ENCODE measurements at places on chromosomes 6 and 20.
A peak's percentile ranks its signal among the peaks of the same experiment; 100 is the strongest.

- DNase-seq = no peak
These were observed 213.1 kb upstream of the STXBP5 start for GRCh38 chr6:146990821-146991798.

DNA sequence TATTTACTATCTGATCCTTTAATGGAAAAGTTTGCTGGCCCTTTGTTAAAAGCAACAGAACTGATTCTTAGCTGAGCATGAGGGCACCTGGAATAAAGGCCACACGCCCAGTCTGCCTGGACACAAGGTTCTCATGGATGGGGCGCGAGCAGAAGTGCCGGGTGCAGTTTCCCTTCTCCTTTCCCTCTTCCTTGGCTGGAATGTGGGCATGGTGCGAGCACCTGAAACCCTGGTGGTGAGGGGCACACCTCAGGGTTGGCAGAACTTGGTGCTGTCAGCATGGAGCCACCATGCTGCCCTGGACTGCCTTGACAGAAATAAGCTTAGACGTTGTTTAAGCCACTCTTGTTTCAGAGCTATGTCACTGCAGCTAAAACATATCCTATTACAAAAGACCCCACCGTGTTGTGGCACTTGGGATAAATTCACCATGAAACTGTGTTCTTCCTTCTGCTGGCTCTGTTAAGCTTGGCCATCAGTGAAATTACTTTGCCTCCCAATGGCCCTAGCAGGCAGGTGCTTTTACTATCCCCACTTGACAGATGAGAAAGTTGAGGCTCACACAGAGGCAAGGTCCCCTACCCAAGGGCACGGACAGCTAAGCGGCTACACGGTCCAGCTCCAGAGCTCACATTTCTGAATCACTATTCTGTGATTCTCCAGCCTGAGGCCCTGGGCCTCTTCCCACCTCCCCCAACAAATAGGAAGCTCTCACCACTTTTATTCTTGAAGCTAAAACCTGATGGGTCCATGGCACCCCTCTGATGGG is 115.9 kb downstream of the PREX1 start:
- no peak for DNase-seq

- DNase-seq = no peak
These were observed 67.3 kb upstream of the TENT5A start for GRCh38 chr6:81819767-81820166.

DNA sequence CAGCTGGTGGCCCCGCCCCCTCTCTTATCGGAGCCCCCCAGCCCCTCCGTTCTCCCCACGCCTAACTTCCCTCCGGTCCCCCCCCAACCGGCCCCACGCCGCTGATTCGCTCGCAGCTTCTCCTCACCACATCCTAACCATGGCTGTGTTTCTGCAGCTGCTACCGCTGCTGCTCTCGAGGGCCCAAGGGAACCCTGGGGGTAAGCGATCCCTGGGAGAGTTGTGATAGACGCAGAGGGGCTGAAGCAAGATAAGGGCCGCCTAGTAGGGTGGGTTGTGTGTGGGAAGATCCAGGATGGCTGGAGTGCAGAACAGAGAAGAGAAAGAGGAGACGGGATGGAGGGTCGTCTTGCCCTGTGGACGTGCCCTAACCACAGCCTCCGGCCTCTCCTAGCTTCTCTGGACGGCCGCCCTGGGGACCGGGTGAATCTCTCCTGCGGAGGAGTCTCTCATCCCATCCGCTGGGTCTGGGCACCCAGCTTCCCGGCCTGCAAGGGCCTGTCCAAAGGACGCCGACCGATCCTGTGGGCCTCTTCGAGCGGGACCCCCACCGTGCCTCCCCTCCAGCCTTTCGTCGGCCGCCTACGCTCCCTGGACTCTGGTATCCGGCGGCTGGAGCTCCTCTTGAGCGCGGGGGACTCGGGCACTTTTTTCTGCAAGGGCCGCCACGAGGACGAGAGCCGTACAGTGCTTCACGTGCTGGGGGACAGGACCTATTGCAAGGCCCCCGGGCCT is at the start of gene MPIG6B:
TSS of gene MPIG6B (plus strand) at position 129 of the 735 bp plus-strand sequence. CDS start at position 140, 11 bp downstream.
- no peak for DNase-seq

DNA sequence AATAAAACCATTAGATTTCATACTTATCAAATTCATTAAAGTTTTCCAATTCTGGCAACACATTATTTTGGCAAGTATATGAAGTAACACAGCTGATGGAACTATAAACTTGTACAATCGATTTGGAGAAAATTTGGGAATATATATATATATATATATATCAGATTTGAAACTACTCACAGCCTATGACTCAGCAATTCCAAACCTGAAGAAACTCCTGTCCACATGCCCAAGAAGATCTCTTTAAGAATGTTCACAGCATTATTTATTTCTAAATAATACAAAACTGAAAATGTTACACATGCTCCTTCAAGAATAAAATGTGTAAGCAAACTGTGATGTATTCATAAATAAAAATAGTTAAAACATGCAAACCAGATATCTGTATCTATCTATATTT is 270.1 kb downstream of the TFAP2A start:
- DNase-seq = no peak

DNA sequence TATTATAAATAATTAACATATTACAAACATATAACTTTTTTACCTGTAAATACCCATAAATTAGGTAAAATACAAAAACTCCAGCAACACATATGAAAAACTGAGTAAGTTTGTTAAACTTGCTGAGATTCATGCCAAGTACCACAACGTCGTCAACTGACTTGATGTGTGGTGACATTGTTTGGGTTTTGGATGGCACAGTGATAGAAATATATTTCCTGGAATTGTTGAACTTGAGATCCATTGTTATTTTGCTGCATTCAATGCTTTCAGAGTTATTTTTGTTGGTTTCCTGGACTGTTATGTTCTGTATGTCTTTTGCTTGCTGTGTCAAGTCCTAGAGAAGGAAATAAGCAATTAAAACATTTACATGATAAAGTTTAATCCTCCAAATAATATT is 5.5 kb downstream of the SLC35B3 start:
- no peak for DNase-seq

GRCh38 chr6:25973923-25974555 is 11.4 kb downstream of the TRIM38 start:
- DNase-seq = no peak

DNA sequence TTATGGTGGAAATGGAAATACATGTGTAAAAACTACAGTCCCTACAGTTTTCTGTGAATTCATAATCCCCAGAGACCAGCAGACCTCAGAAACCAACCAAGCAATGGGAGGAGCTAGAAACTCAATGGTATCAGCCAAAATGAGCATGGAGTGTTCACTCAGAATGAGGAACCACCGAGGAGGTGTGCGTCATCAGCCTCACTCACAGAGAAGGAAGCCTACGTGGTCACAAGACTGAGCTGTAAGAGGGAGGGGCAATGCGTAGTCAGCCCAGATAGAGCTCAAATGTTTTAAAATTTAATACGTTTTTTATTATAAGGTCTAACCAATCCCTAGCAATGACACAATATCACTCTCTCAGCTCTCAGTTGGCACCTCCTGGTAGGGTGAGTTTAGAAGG is 17.4 kb downstream of the MYLK4 start:
- DNase-seq = peak; percentile 98

GRCh38 chr6:912871-913835 is 220.2 kb upstream of the EXOC2 start:
- no peak for DNase-seq

DNA sequence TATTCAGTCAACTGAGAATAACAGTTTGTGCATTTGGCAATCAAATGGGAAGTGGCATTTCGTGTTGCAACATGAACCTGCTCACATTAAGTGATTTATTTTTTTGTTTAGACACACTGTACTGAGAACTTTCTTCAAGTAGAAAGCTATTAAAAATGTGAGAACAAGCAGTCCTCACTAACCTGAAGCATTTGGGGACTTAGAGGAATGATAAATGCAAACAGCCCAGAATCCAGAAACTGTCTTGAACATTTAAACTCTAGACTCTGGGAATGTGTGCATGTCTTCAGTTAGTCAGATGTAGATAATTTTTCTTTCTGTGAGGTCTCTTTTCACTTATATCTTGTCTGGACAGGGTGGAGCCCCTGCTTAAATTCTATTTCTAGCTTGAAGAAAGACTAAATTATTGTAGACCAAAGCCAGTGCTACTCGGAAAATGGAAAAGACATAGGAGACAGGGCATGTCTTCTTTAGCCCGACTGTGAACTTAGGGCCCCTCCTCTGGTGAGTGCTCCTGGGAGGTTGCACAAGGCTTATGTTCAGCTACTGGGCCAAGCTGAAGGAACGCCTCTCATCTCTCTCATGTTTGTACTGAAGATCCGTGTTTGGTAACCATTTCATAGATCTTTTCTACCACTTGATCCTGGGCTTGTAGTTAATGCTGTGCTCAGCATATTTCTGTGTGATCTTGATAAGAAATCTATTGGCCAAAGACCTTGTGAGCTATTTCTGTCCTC is 70.1 kb downstream of the SLX4IP start:
- peak; percentile 78 for DNase-seq

GRCh38 chr6:85114581-85114935 is 335.3 kb upstream of the NT5E start:
- no peak for DNase-seq

GRCh38 chr20:51359947-51360346 is 182.6 kb downstream of the NFATC2 start:
- DNase-seq = no peak

- DNase-seq = no peak
These were observed 6.8 kb downstream of the SUN5 start for GRCh38 chr20:32997431-32997830.

GRCh38 chr20:62770916-62771315 is 25.4 kb upstream of the MRGBP start:
- DNase-seq = no peak

DNA sequence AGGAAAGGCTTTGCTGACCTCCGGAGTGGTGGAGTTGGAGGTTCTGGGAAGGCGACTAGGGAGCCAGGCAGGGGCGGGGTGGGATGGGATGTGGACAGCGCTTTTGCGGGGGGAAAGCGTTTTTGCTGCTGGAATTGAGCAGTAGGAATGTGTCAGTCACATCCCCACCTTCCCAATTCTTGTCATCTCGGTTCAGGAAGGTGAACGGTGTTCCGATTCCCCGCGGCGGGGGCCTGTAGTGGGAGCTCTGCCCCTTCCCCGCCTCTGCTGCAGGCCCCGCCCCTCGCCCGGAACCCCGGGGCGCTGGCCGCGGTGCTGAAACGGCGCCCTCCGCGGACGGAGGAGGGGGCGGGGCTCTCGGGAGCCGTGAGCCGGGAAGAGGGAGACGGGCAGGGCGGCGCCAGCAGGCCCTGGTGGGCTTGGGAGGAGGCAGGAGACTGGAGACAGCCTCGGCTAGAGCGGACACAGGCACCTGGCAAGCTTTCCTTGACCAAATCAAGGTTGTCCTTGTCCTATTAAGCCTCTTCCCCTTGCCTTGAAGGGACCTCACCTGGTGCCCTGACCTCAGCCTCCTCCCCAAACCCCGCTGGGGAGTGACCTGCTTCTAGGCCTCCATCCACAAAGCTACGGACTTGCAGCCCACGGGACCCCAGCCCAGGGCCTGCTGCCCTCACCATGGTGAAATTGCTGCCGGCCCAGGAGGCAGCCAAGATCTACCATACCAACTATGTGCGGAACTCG is at the start of gene LHFPL5:
TSS of gene LHFPL5 (plus strand) at position 357 of the 741 bp plus-strand sequence. CDS start at position 676, 319 bp downstream.
- DNase-seq = peak; percentile 24

DNA sequence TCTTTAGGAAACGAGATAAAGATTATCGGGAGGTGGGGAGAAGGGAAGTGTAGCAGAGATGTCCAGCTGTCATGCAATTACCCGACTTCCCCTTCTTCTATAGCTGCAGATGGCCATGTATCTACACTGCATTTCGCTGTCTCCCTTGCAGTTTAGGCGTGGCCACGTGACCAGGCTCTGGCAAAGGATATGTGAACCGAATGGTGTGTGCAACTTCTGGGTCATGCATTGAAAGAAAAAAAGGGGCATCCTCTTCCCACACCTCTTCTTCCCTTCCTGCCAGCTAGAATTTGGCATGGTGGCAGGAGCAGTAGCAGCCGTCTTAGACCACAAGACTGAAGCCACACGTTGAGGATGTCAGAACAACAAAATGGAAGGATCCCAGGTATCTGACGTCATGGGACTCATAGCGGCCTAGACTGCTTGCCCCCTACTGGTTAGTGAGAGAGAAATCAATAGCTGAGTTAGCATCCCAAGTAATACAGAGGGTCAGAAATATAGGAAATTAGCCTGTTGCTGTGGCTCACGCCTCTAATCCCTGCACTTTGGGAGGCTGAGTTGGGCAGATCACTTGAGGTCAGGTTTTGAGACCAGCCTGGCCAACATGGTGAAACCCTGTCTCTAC is 32.8 kb downstream of the TCF15 start:
- no peak for DNase-seq

GRCh38 chr6:53811746-53812145 is 16.9 kb downstream of the LRRC1 start:
- DNase-seq = no peak

DNA sequence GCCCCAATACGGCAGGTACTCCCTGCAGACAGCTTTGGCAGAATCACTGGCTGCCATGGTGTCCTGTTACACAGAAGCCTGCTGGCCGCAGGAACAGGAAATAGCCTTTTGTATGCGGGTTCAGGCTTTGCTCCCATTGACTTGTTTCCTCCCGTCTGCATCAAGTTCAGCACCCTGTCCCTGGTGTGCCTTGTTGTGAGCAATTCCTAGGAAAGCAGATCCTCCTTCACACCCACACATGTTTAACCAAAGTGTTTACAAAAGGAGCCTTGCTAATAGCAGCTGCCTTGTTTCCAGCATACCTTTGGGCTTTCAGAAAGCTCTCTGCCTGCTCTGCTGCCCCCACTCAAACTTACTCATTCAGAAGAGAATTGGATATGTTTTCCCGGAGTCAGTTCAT is 127.2 kb upstream of the SUPT3H start:
- no peak for DNase-seq

- no peak for DNase-seq
These were observed 618 bp downstream of the RTN4IP1 start for GRCh38 chr6:106628658-106629102.

DNA sequence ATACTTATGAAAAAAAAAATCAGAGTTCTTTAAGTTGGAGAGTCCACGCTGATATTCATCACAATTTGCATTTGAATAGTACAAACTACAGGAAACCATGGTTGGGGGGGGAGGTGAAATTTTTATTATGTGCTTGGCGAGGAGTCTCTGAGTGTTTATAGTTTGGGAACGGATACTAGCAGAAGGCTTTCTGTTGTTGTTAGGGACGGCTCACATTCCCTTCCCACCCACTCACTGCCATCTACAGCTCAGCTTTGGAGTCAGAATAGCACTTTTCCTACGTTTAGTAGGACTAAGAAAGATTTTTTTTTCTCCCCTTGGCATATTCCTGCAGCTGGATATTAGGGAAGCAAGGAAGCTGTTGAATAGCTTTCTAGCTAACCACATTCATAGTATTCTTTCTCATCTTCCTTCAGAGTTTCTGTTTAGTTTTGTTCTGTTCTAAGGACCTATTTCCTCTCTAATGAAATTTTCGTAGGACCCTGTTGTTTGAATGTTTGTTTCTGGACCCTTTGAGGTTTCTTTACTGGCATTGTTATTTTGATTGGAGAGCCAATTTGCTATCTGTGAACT is 235.1 kb upstream of the ZNF217 start:
- DNase-seq = peak; percentile 55

Measured in inflammatory macrophage (primary cell).